EL (cell line): ENCODE measurements at places on chromosomes 6 and 20.
A peak's percentile ranks its signal among the peaks of the same experiment; 100 is the strongest.

- peak; percentile 43 for DNase-seq
These were observed 85.2 kb upstream of the PHACTR3 start for GRCh38 chr20:59518881-59519706.

GRCh38 chr6:170165085-170165470, 125.8 kb downstream of the DLL1 start:
- DNase-seq = no peak

- DNase-seq = no peak
These were observed 684.0 kb downstream of the UTRN start for GRCh38 chr6:144969154-144969553.

GRCh38 chr6:69012211-69012610, 377.1 kb downstream of the ADGRB3 start:
- no peak for DNase-seq

- DNase-seq = no peak
These were observed 34.0 kb downstream of the GNAS start for GRCh38 chr20:58886546-58886945.

DNA sequence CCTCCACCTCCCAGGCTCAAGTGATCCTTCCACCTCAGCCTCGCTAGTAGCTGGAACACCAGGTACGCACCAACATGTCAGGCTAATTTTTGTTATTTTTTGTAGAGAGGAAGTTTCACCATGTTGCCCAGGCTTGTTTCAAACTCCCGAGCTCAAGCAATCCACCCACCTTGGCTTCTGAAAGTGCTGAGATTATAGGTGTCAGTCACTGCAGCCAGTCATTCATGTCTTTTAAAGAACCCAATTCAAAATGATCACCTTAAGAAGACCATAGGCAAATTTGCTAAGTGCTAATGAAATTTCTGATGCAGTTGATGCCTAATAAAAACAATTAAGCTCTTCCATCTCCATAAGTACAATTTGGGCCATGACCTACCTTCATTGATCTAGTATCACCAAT, 2.6 kb upstream of the VNN2 start:
- DNase-seq = no peak

DNA sequence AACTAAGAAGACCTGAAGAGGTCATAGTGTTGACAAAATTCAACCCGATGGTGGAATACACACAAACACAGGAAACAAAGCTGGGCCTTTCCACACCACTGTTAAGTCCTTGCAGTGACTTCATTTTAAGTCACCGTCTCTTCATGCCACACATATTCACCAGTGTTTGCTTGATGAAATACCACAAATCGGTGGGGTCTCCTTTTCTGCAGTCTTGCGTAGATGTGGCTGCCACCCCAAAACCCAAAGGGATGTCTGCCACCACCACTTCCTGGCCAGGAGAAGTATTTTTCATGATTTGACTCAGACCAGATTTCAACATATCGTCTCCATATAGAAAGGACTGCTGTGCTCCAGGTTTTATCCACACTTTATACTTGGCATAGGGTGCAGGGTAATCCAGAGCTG, 11.0 kb upstream of the COL10A1 start:
- DNase-seq = no peak

- DNase-seq = no peak
These were observed 300.2 kb downstream of the SOX4 start for GRCh38 chr6:21893793-21894192.

- DNase-seq = no peak
These were observed 139.9 kb downstream of the CCDC170 start for GRCh38 chr6:151633526-151634335.

DNA sequence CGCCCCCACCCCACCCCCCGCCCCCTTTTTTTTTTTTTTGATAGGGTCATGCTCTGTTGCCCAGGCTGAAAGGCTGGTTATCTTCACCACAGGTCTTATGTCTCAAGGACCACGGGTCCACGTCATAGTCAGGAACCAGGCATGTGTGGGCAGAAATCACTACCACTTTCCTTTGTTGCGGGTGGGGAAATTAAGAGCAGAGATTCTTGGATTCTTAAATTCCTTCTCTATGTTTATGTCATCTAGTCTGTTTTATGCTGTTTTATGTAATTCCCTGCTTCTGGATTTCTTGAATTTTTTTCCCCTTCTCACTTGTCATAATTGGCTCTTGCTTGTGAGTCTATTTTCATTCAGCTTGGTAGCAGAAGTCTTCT, 25.8 kb upstream of the PLCG1 start:
- DNase-seq = no peak

- no peak for DNase-seq
These were observed 118.1 kb downstream of the QKI start for GRCh38 chr6:163532526-163533078.

- DNase-seq = no peak
These were observed 29.2 kb downstream of the MOCS1 start for GRCh38 chr6:39904946-39905639.

DNA sequence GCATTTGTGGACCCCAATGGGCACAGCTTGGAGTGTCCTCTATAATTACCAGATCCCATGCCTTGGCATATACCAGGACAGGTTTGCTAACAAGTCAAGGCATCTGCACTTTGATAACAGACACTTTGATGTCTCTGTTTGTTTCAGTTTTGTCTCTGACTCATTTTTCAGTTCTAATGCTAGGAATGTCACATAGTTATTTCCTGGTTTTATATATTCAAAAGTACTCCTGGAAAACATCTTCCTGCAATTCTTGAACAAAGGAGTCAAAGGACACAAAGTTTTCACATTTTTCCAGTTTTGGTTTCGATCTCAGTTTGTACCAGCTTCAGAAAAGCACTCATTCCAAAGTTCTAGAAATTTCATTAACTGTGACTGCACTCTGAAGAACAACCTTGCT, 188.1 kb downstream of the FOXC1 start:
- DNase-seq = peak; percentile 45

DNA sequence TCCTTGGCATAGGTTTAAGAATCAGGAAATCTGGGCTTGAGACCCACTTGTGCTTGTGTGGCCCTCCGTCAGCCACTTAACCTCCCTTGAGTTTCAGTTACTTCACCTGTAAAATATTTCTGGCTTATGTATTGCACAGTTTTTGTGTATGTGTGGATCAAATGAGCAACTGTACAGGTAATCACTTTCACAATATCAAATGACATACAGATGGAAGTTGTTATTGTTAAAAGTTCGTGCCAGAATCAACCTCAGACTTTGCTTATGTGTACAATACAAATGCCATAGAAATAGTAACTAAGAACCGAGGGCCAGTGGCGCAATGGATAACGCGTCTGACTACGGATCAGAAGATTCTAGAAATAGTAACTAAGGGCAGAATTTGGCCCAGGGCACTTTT, 65.6 kb upstream of the KIF13A start:
- peak; percentile 8 for DNase-seq

GRCh38 chr6:36223706-36224105, 27.2 kb downstream of the BRPF3 start:
- DNase-seq = no peak

DNA sequence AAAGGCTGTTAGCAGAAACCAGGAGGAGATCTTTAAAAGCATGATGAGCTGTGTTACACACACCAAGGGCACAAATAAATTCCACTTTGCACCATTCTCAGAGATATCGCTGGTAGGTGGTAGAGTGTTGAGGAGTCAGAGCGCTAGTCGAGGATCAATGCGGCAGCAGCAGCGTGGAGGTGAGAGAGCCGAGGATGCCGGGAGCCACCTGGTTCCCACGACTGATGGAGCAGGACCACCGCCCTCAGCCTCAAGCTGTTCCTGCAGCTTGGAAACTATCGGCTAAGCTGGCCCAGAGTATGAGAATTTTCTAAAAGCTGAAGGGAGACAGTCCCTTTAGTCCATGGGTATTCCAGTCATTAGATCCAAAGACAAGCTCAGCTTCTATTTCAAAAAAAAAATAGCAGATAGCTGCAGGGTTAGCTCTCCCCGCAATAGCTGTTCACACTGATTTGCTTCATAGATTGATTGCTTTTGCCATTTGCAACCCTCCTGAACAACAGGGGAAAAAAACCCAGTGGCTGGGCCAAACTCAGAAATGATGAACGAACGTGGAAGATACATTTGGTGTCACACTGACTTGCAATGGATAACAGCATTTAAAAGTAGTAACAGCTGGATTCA, 106.2 kb downstream of the LCA5 start:
- no peak for DNase-seq

DNA sequence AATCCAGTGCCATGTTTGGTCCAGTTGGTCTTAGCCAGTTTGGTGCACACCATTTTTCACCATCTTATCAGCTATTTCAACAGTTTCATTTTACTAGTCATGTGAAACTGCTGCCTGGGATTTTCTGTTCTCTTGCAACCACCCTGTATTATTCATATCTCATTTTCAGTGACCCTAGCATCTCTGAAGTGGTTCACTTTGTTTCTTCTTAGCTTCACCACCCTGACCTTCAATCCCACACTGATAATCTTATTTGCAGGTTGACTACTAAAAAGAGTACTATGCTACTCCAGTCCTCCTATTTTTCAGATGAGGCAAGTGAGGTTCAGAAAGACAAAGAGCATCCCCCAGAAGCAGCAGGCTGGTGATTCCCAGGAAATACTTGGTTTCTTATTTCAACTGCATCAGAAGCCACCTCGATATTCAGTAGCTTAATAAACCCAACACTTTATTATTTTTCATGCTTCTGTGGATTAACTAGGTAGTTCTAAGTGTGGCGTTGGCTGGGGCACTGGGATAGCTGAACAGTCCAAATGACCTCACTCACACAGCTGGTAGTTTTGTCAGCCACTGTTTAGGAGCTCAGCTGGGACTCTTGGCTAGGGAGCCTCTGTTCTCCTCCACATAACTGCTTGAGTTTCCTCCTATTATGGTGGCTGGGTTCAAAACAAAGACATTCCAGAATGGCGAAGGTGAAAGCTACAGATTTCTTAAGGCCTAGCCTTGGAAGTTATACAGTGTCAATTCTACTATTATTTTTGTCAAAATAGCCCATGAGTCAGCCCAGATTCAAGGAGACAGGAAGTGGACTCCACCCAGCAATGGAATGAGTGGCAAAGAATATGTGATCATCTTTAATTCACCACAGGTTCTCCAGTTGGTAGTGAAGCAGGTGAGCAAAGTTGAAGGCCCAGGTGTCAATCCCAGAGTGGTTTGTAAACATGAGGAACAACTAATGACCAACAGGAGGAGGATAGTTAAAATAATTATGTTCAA, 40.6 kb downstream of the BPIFB4 start:
- DNase-seq = peak; percentile 9

- peak; percentile 13 for DNase-seq
These were observed 45.8 kb downstream of the QKI start for GRCh38 chr6:163460307-163460782.

DNA sequence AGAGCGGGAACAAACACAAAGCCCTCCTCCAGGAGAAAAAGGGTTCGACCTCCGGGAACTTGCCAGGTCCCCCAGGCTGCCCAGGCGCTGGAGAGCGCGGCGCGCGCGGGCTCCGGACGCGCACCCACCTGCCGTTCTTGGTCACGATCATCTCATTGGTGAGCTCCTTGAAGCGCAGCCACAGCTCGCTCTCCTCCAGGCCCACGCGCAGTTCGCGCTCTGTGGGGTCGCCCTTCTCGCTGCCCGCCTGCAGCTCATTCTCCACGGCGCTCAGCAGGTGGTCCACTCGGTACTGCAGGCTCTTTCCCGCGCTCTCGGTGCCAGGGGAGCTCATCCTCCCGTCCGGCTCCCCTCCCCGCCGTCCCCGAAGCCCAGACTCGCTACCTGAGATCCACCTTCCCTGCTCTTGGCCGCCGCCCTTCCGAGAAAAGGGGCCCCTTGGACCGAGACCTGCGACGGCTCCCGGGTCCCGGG, 356 bp downstream of the TBXT start:
- DNase-seq = no peak

GRCh38 chr20:46128310-46129151, 10.4 kb downstream of the CD40 start:
- no peak for DNase-seq

DNA sequence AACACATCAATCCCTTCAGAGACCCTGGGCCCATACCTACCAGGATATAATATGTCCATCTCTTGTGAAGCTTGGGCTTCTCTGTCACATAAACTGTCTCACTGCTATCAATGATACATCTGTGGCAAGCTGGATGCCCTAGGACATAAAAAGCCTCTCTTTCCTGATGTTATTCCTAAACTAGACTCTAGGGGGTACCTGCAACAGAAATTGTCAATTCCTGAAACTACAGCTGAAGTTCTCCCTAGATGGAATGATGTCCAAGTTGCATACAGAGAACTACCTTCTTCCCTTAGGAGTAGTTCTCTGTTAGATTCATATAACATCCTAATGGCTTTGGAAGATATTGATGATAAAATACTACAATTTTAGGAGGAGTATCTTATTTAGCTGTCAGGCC, 35.8 kb downstream of the TBX18 start:
- peak; percentile 35 for DNase-seq

DNA sequence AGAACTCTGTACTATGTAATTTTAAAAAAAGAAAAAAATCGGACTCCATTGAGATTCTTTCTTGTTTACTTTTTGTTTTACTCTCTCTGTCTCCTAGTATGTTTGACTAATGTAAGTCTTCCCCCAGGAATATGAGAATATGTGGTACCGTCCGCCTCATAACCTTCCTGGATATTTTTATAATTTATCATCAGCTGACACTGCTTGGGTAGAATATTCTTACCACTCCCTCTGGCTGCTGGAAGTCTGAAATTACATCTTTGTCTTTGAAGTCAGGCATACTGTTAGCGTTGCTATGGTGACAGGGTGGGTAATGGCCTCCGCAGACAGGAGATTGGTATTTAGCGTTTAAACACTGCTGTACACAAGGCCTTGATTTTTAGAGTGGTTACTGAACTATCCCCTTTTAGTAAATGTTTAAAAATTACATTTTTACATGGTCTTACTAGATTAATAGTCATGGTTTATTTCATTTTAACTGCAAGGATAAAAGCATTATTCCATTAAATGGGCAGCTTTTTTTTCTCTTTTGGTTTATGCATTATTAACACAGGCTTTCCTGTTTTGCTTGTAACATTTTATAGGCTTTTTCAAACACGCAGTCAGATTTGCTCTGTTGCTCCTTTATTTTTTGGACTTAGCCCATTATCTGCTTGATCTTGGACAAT, 176.4 kb downstream of the ARID1B start:
- peak; percentile 97 for DNase-seq

DNA sequence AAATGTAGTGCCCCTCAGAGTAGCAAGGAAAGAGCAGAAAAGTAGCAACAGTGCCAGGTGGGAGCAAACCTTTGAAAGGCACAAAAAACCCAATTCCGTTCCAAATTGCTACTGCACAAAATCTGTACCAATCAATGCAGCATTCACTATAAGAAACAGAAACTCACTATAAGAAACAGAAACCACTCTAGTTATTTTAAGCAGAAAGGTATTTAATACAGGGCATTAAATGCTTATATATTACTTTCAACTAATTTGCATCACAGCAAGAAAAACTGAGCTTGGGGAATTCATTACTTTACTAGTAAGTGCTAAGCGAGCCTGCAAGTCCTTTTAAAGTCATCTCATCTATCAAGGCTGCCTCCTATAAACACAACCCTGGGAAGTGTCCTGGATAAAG, 116.5 kb upstream of the OLIG3 start:
- no peak for DNase-seq

- no peak for DNase-seq
These were observed 204.6 kb downstream of the FOXC1 start for GRCh38 chr6:1814279-1814678.
